Eye (tissue), 1 donor: ENCODE measurements at places on chromosomes 7 and 10.

GRCh38 chr10:24603333-24603732, 120.4 kb downstream of the ARHGAP21 start:
- DNase-seq, result no peak

GRCh38 chr10:9877978-9878377, 1139.7 kb upstream of the CELF2 start:
- no peak for DNase-seq

DNA sequence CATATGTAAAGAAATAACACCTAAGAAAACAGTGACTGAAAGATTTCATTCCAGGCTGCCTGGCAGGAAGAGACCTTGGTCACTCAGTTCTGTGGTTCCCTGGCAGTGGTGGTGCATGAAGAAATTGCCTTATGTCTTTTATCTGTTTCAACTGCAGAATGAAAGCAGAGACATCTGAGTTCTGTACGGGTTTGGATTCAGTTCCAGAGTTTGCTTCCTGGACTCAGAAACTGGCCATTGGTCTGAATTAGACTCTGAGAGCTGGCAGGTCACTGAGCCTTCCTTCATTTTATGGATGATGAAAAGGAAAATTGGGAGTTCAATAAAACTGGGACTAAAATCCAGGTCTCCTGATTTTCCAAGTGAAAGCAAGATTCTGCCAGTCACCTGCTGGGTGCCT, 428.9 kb upstream of the AUTS2 start:
- DNase-seq, result no peak

DNA sequence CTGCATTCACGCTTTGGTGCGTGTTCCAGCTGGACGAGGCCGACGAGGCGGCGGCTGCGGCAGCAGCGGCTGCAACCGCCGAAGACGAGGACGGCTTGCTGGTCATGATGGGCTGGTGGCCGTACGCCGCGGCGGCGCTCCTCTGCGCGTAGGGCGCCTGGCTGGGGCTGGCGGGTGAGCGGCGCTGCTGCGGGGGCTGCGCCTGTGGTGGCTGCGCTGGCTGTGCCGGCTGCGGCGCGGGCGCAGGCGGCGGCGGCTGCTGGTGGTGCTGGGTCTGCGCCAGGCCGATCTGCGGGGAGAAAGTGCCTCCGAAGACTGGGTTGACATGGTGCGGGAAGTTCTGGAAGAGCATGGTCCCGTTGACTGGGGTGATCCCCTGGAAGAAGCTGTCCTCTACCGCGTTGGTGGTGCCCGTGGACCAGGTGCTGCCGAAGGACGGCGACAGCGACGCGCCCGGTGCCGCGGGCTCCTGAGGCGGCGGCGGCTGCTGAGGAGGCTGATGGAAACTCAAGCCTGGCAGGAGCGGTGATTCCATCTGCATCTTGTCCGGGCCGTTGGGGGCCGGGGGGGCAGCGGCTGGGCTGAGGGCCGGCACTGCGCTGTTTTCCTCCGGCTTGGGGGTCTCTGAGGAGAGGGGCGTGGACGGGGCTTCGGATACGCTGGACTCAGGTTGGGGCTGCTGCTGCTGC, 51.1 kb downstream of the CPEB3 start:
- DNase-seq, result no peak

- no peak for DNase-seq
Observed at GRCh38 chr10:1529806-1530413, 207.4 kb downstream of the ADARB2 start.

DNA sequence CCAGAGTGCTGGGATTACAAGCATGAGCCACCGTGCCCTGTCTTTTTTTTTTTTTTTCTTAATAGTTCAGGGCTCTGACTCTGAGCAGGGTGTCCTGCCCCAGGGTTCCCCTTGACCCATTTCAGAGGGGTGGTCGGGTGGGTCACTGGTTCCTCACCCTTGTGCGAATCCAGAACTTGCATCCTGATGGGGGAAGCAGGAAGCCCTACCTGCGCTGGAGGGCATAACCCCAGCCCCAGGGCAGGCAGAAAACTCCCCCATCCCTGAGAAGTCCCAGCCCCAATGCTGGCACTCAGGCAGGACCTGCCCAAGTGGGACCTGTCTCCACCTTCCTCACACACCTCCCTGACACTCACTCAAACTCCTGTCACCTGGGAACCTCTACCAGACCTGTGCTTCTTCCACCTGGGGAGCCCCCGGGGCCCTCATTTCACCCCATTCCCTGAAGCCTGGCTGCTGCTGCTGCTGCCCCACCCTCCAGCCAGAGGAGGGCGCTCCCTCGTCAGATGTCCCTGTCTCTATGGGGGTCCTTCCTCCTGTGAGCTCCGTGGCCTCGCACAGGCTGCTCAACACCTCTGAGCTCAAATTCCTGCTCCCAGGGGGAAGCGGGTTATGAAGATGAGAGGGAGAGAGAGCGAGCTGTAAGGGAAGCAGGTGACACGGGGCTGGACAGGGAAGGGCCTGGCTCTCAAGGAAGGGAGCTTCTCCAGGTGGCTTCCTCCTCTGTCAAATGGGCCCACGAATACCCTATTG, 15.1 kb upstream of the ZNF273 start:
- peak; percentile 50 for DNase-seq

DNA sequence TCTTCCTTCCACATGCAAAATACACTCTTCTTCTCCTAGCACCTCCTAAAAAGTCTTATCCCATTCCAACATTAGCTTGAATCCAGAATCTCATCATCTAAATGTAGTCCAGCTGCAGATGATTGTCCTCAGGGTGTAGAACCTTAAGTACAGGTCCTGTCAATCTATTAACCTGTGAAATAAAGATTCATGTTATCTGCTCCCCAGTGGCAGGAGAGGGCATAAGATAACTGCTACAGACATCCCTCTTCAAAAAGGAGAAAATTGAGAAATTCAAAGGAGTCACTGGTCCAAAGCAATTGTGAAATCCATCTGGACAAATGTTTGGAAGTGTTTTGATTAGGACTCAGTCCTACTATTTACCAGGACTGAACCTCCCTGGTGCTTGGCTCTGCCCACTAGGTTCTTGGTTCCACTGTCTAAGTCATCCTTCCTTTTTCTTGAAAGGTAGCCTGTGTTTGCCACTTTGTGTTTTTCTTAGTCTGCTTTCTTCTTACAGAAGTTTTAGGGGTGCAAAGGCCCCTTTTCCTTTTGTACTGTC, 96.2 kb downstream of the ADD3 start:
- no peak for DNase-seq

DNA sequence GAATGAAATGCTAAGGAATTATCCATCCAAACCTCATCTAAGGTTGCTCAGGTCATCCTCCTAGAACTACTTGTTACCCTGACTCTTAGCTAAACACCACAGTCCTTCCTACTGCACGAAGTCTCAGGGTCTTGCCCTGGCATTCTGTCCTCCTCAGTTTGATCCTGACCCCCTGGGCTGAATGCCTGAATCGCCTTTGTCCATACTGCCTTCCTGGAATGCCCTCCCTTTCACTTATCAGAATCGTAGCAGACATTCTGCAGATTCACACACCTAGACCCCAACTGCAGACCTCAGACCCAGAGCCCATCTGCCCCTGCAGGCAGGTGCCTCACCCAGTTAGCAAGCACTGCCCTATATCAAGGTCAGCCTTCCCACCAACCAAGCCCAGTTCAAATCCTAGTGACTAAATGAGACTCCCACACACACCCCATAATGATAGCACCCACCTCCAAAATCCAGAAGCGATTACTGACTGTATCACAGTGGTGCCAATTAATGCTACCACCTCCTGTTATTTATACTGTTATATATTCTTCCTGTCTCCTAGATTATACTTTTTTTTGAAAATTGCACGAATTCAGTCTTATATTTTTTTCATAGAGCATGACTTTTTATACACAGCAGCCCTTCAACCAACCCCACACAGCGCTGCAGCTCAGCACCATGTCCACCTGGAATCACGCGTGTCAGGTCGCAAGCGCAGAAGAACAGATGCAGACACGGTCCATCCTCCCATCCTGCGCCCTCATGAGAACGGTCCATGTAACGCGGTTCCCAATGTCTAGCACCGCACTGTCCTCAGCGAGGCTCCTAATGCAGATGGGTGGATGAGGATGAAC, 3.7 kb downstream of the PARD3 start:
- DNase-seq, result no peak

DNA sequence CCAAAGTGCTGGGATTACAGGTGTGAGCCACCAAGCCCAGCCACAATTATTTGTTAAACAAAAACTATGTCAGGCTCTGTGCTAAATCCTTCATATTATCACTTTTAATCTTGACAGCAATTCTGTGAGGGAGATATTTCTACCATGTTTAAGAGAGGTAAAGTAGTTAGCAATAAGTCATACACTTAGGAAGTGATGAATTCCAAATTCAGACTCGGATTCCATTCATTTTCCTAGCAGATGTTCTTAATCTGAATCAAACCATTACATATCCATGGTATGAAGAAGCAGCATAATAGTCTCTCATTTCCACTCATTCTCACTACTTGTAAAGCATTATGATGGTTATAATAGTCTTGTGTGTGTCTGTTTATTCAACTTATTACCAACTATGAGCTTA, 2.9 kb upstream of the CD36 start:
- no peak for DNase-seq

DNA sequence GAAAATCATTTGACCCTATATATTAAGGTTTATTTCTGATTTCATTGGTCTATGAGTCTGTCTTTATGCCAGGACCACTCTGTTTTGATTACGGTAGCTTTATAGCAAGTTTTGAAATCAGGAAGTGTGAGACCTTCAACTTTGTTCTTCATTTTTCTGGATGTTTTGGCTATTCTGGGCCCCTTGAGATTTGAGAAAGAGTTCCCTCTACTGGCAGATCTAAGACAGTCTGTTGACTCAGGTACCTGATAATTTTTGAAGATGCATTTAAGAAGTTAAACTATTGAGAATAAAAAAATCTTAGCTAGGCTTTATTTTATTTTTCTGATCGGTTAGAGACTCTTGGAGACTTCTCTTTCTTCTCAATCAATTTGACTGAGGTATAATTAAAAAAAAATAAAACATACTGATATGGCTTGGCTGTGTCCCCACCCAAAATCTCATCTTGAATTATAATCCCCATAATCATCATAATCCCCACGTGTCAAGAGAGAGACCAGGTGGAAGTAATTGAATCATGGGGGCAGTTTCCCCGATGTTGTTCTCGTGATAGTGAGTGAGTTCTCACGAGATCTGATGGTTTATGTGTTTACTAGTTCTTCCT, 209.2 kb downstream of the SNX10 start:
- no peak for DNase-seq

GRCh38 chr7:12481722-12482121, 78.1 kb upstream of the VWDE start:
- no peak for DNase-seq

DNA sequence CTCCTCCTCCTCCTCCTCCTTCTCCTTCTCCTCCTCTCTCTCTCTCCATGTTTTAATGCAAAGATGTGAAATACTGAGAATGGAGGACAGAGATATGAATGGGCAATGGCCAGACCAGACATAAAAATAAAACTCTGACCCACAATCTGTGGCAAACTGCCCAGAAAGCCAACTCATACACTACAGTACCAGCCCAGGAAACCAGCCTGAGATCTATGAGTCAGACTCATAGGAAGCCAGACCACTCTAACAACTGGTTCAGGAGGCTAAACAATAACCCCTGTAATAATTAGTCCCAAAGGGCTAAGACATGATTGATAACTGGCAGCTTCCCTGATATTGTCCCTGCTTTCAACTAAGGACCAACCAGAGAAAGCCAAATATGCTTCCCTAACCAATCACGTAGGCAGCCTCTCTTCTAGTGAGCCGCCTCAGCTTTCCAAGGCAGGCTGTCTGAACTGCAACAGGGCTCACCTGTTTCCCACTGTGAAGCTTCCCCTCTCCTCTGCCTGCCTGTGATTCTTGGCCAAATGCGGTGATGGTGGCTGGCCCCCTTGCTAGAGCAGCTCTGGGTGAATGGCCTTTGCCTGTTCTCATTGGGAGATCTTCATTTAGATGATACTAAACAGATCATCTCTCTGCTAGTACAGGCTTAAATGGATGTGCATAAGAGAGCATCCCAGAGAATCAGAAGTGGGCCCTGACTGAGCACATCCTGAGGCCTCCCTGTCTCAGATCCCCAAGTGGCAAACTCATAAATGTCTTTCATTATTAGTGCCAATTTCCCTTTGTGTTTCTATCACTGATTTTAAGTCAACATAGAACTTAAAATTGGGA, 817.6 kb downstream of the TNS3 start:
- DNase-seq, result no peak

DNA sequence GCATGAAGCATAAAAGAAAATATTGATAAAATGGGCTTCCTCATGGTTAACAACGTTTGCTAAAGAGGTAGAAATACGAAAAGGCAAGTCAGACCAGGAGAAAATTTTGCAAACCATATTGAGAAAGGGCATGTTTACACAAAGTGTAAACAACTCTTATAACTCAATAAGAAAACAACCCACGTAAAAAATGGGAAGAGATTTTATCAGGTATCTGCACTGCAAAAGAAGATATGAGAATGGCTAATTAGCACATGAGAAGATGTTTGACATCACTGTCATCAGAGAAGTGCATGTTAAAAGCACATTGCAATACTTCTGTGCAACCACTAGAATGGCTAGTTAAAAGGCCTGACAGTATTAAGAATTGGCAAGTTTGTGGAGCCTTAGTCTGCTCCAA, 99.5 kb downstream of the VPS50 start:
- DNase-seq, result no peak

DNA sequence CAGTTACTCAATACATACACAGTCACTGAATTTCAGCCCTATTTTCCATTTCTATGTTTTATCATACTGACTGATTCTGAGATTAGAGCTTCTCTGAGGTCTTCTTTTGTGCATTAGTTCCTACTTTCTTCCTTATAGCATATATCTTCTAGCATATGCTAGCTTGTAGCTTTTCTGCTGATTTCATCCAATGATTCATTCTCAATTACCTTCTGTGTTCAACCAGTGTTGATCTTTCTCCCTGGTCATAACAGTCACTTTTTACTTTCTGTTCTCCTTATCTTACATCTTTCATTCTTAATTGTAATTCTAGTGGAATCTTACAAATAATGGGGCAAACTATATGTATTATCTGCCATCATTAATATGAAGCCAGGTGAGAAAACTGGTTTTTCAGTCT, 159.5 kb upstream of the HGF start:
- DNase-seq, result no peak
